ENCODE measurements at places on chromosomes 12 and 14.

DNA sequence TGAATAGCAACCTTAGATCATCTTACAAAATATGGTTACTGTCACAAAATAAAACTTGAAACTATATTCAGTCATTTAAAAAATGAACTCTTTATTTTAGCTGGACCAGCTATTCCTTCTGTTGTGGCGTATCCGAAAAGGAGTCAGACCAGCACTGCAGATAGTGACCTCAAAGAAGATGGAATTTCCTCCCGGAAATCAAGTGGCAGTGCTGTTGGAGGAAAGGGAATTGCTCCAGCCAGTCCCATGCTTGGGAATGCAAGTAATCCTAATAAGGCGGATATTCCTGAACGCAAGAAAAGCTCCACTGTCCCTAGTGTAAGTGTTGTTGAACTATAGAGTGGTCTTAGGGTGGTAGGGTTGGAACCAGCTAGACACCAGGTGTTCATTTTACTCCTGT is 47.7 kb downstream of the CKB start:
- DNase-seq, result no peak
- no peaks in the 10 kb centered on the region for H3K4me1 ChIP-seq
- H3K36me3 ChIP-seq, result peaks cover 67% of the 10 kb centered on the region
- no peak overlapping the region for H3K27ac ChIP-seq
- H3K4me3 ChIP-seq, result no peak overlapping the region
- H3K27me3 ChIP-seq, result no peaks in the 10 kb centered on the region

DNA sequence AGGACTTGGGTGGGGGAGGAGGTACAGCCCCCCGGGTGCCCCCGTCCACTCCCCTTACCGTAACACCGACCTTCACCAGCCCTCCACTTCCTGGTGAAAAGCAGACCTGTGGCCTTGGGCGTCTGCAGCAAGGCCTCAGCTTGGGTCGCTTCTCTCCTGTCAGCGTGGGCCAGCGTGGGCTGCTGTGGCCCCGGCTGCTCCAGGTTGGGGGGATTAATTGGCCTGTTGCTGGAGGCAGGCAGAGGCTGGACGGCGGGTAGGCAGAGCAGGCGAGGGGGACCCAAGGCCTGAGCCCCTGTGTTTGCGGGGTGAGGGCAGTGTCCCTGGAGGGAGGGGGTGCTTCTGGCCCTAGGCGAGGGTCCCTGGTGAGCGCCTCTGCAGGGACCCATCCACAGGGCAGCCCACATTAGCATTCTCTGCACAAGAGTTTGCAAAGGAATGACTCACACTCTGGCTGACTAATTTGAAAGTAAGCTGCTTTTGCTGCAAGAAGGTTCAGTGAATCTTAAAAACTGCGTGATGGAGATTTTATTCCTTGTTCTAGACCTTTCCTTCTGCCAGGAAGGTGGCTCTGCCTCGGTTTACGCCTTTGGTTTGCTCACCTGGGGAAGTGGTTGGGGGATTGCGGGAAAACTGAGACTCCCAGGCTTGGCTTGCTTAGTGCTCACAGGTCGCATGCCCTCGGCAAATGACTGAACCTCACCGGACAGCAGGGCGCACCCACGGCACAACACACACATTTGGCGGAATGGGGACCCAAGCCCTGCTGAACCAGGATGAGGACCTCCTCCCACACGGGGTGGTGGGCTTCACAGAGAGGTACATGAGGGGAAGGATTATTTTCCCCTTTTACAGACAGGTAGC is 37.9 kb upstream of the DLK1 start:
- peaks cover 36% of the 10 kb centered on the region for H3K4me1 ChIP-seq
- DNase-seq, result peak; percentile 97
- H3K36me3 ChIP-seq, result no peaks in the 10 kb centered on the region
- peak overlapping the region; percentile 48 for H3K4me3 ChIP-seq
- H3K27me3 ChIP-seq, result no peaks in the 10 kb centered on the region

DNA sequence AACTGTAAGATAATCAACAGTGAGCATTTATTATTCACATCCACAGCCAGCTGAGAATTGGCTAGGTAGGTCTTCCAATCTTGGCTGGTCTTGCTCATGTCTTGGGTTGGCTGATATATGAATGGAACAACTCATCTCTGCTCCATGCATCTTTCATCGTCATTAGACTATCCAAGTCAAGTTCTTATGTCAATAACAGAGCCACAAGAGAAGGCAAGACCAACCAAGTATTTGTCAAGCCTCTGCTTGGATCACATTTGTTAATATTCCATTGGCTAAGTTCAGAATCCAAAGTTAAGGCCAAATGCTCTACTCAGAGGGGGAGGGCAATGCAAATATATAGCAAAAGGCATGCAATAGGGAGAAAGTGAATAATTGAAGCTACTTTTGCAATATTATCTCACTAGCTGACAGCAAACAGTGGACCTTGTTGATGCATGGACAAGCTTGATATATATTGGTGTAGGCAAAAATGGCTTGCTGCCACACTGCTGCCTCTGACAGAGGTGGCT is 53.1 kb downstream of the WASHC3 start:
- no peaks in the 10 kb centered on the region for H3K4me1 ChIP-seq
- no peaks in the 10 kb centered on the region for H3K27me3 ChIP-seq
- H3K36me3 ChIP-seq, result no peaks in the 10 kb centered on the region
- no peak overlapping the region for H3K27ac ChIP-seq

GRCh38 chr12:107600581-107601144 is 84.9 kb upstream of the PWP1 start:
- H3K4me1 ChIP-seq, result no peaks in the 10 kb centered on the region
- H3K27me3 ChIP-seq, result no peaks in the 10 kb centered on the region
- no peak for DNase-seq
- H3K4me3 ChIP-seq, result no peak overlapping the region
- H3K36me3 ChIP-seq, result no peaks in the 10 kb centered on the region
- H3K27ac ChIP-seq, result no peak overlapping the region

- H3K27me3 ChIP-seq, result peaks cover 5% of the 10 kb centered on the region
- DNase-seq, result peak; percentile 49
- no peak overlapping the region for H3K4me3 ChIP-seq
- H3K27ac ChIP-seq, result no peak overlapping the region
- peaks cover 33% of the 10 kb centered on the region for H3K36me3 ChIP-seq
Measured at GRCh38 chr12:57720606-57721595, 17.6 kb downstream of the AGAP2 start.

All from osteoblast (primary cell).